ENCODE measurements at places on chromosomes 12 and 14. TPM values are rescaled to one million over a fixed set of nuclear protein-coding genes. Genes with fewer than 3 reads are reported as not detected.

Gene ABCD4
- total RNA-seq: 54.0 TPM

Gene SERPINA1
- total RNA-seq: 197 TPM

Gene PLEK2
- total RNA-seq: 52.2 TPM

Gene LTB4R
- total RNA-seq: 2.9 TPM

Gene HOXC6
- total RNA-seq: not detected

Gene CHPT1
- 92.5 TPM for total RNA-seq

Gene CD163
- 45.2 TPM for total RNA-seq

Gene TOMM20L
- 0.73 TPM for total RNA-seq

Gene PTCSC3
- total RNA-seq: not detected

Gene C12orf43
- total RNA-seq: 14.4 TPM

Gene MMP17
- 1.6 TPM for total RNA-seq

Gene GLT8D2
- total RNA-seq: 1.9 TPM

Gene ATL1
- 12.0 TPM for total RNA-seq

Gene L2HGDH
- total RNA-seq: 9.4 TPM

Gene VWF
- total RNA-seq: 48.5 TPM

Gene SCN8A
- 9.2 TPM for total RNA-seq

Gene FOXM1
- total RNA-seq: 6.5 TPM

Gene IL26
- total RNA-seq: not detected

Gene ERBB3
- total RNA-seq: 188 TPM

Gene CLEC9A
- total RNA-seq: not detected

Gene NTS
- 0.34 TPM for total RNA-seq

Gene FAIM2
- 1.2 TPM for total RNA-seq

Gene FBLN5
- 27.6 TPM for total RNA-seq

Gene WNT5B
- total RNA-seq: 4.5 TPM

Gene TTC9
- total RNA-seq: 0.73 TPM

Gene BIN2
- total RNA-seq: 6.3 TPM

Gene SYT10
- 0.34 TPM for total RNA-seq

Gene RND1
- total RNA-seq: 2.1 TPM

Gene CMKLR1
- 2.5 TPM for total RNA-seq

Gene SERPINA3
- total RNA-seq: 16.9 TPM

Gene SLC41A2
- total RNA-seq: 99.9 TPM

Gene CAPS2
- 5.6 TPM for total RNA-seq

Gene TMEM52B
- not detected for total RNA-seq

Gene LTBR
- 120 TPM for total RNA-seq

Gene GLS2
- 1.0 TPM for total RNA-seq

Gene ITGB7
- total RNA-seq: 9.1 TPM

Gene HCAR2
- 0.49 TPM for total RNA-seq

Gene CABP1
- 2.5 TPM for total RNA-seq

Gene PRICKLE1
- total RNA-seq: 2.7 TPM

Gene CLBA1
- total RNA-seq: 4.2 TPM

Gene KIF26A
- 5.7 TPM for total RNA-seq

Gene TMEM253
- total RNA-seq: 46.8 TPM

Gene PRH1
- total RNA-seq: 13.8 TPM

Gene KRT79
- not detected for total RNA-seq

Gene DPF3
- total RNA-seq: 9.7 TPM

Gene BCAT1
- total RNA-seq: 9.4 TPM

Gene CARMIL3
- total RNA-seq: 3.4 TPM

Gene P3H3
- 4.3 TPM for total RNA-seq

Gene PGF
- 2.9 TPM for total RNA-seq

Gene DDX54
- total RNA-seq: 56.9 TPM

Gene TWF1
- 110 TPM for total RNA-seq

Data from left colon (tissue), 2 donors.